Mesenteric fat pad (tissue), 1 donor: ENCODE measurements at places on chromosomes 7 and 10.

DNA sequence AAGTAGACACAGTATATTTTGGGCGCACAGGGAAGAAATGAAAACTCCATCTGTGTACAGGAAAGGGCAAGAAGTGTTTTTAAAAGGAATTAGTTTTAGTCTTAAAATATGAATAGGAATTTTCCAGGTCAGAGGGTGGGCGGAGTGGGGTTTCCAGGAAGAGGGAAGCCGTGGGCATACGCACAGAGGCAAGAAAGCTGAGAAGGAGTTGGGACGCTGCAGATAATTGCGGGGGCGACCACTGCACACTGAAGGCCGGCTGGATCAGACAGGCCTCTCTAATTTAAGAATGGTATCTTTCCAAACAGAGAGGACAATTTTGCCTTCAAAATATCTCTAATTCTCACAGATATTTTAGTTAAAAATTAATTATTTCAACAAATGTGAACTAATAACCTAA, 189.1 kb upstream of the INHBA start:
- DNase-seq = no peak

- DNase-seq = no peak
Observed at GRCh38 chr10:8130973-8131911, 76.8 kb downstream of the GATA3 start.

GRCh38 chr7:24343614-24344013, 59.6 kb downstream of the NPY start:
- DNase-seq = no peak

DNA sequence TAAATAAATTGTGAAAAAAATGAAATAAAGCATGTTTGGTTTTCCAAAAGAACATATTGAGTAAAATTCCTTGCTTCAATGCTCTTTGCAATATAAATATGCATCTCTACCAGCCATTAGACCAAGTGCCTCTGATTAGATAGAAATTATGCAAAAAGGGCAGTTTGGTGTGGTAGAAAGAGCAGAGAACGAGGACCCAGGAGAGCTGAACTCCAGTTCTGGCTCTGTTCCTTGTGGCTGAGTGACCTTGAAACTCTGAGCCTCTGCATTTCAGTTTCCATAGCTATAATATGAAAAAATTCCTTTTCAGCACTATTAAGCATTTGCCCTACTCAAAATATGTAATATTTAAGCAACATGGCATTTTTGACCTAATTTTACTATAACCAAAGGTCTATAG, 36.5 kb downstream of the COL1A2 start:
- DNase-seq = no peak

- DNase-seq = no peak
Observed at GRCh38 chr10:110507346-110507745, 9.6 kb downstream of the DUSP5 start.

DNA sequence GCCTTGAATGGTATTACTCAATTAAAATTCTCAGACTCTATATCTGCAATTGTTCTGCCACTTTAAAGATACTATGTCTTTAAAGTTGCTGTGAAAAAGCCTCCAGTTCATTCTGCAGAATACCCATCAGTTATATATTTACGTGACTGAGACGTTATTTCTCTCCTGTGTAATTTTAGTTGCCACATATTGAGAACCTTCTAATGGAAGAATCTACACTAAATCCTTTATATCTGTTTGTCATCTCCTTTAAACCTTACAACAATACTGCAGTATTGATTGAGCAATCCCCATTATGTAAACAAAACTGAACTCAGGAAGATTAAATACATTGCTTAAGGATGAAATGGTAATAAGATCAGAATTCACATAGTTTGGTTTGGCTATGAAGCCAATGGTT, 30.0 kb downstream of the GPR141 start:
- DNase-seq = no peak

- no peak for DNase-seq
Observed at GRCh38 chr7:106794276-106795083, 70.6 kb upstream of the PIK3CG start.

DNA sequence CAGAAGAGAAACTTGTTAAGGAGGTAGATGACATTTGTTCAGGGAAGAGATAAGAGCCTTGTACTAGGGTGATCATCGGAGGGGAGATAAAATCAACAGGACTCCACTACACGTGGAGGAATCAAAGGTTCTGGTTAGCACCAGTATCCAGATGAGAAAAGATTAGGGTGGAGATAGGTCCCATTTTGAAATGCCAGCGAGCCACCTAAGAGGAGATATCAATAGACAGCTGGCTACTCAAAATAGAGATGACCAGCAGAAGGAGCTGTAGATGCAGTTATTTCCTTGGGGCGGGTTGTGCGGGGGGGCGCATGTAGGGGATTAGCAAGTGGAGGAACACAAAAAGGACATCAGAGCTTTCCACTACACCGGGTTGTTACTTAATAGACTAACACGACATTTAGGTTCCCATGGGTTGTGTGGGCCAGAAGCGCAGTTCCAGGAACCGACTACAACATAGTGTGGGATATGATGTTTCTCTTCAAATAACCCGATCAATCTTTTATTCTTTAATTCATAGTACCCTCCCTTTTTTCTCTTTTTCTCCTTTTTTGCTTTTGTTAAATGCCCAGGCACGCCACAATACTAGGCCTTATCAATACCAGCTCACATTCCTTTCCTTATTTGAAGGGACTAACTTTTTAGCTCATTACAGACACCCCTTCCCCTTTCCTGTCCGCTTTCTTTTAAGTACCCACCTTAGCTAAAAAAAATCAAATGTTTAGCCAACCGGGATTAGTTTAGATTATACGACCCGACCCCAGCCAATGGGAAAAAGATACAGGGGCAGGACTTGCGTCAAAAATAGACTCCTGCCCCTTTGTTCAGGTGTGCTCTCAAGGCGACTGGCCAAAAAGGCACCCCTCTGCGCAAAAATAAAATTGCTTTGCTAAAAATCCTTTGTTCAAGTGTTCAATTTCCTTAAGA, 2.0 kb upstream of the KIF11 start:
- no peak for DNase-seq

GRCh38 chr7:32091608-32092210, 21.5 kb upstream of the PDE1C start:
- no peak for DNase-seq

- no peak for DNase-seq
Observed at GRCh38 chr10:83603708-83604107, 535.6 kb upstream of the GHITM start.

- DNase-seq = no peak
Observed at GRCh38 chr7:14024406-14024805, 34.9 kb upstream of the ETV1 start.

DNA sequence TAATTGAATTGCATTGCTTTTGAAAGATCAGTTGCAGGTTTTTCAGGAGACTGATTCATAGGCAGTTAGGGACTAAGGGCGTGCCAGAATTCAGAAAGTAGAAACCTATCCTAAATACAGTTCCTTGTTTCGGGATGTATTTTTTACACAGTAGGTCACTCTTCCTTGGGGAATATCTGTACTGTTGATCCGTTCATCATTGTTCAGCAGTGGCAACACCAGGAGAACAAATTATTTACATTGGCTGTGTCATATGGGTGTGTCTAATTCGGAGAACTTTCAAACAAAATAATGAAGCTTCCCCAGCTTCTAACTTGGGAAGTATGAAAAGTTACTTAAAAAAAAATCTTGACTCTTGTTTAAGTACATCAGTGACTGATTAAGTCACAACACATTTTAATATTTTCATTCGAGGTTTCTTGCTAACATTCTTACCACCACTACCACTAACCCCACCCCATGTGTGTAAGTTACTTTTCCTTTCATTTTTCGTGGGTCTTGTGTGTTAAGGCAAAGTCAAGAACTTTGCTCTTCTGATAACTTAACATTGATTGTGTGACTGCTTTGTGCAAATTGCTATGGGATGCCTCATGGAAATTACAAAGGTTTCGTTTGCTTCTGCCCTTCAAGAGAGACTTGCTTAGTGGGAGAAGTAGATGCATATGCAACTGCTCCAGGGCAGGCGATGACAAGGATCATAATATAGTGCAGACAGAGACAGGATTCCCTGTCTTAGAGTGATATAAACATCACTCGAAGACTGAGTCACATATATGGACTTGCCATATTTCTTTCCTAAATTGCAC, 43.8 kb upstream of the RPA3 start:
- DNase-seq = no peak

DNA sequence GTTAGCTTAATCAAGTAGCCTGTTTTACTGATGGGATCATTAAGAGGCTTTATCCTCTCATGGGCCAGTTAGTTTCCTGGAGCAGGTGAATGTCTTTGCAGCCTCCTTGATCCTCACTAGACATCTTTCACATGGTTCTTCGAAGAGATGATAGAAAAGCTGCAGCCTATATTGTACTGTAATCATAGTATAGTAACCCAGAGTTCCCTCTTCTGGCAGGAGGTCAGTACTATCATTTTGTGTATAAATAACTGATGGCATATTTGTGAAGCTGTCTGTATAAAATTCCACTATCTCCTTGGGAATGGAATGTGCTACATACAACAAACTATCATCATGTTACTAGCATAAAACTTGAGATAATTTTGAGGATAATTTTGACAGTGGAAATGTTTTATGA, 123.8 kb upstream of the PRPS1L1 start:
- DNase-seq = no peak

DNA sequence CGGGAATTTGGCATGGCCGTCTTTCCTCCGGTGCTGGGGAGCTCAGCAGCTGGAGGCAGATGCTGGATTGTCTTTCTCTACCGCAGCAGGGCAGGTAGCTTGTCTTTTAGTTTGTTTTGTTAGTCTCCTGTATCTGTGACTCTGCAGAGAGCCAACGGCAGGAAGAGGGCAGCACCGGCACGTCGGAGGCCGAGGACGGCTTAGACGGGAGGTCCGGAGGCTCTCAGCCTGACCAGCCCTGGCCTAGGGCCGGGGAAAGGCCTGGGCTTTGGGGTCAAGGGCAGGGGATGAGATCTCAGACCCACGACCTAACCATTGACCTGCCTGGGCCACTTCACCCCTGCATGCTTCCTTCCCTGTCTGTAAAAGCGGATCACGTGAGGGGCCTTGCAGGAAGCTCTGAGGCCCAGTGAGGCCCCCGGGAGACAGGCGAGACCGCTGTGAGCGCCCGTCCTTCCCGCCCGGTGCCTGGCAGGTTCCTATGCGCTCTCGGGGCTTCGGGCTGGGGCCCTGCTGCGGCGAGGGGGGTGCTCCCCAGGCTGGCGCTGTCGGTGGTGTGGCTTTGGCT, 72.7 kb downstream of the LHPP start:
- no peak for DNase-seq

DNA sequence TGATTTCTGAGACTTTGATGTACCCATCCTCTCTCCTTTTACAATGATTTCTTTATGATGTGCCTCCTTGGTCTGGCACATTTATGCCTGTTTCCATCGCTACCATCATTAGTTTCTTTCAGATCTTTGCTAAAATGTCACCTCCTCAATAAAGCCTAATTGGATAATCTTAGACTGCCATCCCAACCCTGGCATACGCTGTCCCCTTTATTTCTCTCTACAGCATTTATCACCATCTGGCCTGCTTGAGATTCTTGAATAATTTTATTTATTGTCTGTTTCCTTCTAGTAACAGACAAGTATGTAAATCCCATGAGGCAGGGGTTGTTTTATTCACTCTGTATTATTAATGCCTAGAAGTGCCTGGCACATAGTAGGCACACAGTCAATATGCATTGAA, 6.7 kb upstream of the DNTT start:
- no peak for DNase-seq

DNA sequence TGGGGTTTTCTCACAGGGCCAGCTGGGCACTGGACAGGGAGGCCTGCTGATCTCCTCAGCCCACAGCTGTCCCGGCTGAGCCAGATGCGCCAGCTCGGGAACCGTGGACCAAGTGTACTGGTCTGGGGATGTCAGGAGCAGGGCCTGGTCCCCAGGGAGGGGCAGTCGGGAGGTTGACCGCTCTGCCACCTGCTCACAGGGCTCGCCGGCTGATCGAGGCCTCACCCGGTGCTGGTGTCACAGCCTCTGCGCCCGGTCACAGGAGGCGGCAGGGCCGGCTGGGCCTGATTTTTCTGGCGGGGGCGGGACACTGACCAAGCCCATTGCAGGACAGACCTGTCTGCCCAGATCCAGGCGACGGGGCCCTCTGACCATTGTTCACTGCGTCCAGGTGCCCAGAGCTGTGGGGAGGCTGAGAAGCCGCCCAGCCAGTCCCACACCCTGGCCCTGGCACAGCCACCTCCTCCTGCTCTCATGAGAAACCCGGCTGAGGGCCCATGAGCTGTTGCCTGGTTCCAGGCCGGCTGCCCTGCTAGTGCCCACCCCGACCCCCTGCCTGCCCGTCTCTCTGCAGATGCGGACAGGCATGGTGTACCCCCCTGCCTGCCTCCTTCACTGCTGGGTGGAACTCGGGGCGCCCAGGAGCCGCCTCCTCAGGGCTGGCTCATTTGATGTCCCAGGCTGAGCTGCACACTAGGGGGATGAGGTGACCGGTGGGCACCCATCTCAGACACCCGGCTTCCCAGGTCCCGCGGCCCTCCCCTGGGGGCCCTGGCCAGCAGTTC, 3.0 kb upstream of the TMEM184A start:
- no peak for DNase-seq

DNA sequence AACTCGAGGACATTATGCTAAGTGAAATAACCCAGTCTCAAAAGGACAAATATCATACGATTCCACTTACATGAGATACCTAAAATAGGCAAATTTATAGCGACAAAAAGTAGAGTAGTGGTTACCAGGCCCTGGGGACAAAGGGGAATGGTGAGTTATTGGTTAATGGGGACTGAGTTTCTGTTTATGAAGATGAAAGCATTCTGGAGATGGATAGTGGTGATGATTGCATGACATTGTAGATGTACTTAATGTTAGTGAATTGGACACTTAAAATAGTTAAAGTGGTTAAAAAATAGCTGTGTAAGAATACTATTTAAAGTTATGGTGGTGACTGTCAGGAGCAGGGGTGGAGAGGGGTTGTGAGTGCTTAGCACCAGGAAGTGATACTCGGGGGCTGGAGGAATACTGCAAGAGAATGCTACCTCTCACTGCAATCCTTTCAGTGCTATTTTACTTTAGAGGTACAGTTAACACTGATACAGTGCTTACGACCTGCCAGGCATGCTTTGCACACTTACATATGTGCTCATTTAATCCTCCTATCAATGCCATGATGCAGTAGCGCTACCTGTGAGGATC, 16.7 kb upstream of the TEX36 start:
- no peak for DNase-seq

GRCh38 chr7:101428093-101428866, 65.6 kb downstream of the COL26A1 start:
- DNase-seq = no peak

DNA sequence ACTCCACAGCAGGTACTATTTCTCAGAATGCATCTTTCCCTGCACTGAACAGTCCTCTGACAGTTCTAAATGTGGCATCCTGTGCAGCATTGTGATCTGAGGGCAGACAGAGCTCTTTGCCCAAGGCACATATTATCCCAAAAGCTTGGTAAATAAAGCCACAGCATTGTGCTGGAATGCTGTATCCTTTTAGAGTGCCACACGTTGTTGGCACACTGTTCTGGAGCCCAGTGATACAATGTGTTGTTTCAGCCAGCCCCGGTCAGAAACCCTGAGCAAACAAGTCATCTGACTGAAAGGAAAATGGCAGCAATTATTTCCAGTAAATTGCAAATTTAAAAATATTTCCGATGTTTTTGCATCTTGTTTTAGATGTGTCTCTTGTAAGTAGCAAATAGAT, 45.4 kb downstream of the NAMPT start:
- DNase-seq = no peak

- DNase-seq = peak; percentile 53
Observed at GRCh38 chr7:30433082-30433481, 45.5 kb downstream of the NOD1 start.

- DNase-seq = no peak
Observed at GRCh38 chr10:76547352-76547972, 1090.1 kb downstream of the KCNMA1 start.
